ENCODE measurements at places on chromosomes 1 and 21. TPM values are rescaled to one million over a fixed set of nuclear protein-coding genes. Genes with fewer than 3 reads are reported as not detected.

GRCh38 chr1:204102739-204103430, 30.0 kb downstream of the SOX13 start:
- peak; percentile 20 for DNase-seq

DNA sequence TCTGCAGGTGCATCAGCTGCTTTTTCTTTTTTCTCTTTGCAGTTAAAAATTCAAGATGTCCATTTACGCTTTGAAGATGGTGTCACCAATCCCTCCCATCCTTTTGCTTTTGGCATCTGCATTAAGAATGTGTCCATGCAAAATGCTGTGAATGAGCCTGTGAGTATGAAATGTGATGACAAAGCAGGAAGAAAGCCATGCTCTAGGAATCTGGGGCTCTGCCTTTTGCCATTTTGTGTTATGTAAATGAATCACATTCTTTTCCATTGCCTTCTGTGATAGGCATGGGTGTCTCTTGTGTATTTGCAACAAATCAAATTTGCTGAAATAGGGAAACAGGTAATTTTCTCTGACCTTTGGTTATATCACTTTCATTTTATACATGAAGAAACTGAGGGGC, 19.4 kb downstream of the VPS13D start:
- DNase-seq, result peak; percentile 30

- peak; percentile 86 for DNase-seq
These were observed 15.6 kb upstream of the SRP9 start for GRCh38 chr1:225762002-225762441.

DNA sequence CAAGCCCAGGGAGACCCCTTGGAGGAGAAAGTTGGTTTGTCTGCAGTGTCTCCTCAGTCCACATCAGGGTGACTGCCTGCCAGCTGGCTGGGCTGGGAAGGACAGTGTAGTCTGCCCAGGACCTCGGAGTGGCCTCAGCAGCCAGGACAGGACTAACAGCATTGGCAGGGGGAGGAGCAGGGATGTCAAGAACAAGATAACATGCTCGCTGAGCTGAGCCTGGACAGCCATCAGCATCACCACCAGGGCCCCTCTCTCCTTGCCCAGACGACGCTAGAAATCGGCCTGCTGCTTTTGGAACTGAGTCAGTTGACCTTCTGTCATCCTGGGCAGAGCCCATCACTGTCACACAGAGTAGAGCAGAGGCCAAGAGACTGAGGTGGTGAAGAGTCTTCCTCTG, 83.6 kb upstream of the CNTN2 start:
- DNase-seq, result no peak

- DNase-seq, result peak; percentile 41
These were observed 207.8 kb downstream of the SIPA1L2 start for GRCh38 chr1:232422098-232422497.

- DNase-seq, result no peak
These were observed 8.2 kb downstream of the MATN1 start for GRCh38 chr1:30715216-30715615.

DNA sequence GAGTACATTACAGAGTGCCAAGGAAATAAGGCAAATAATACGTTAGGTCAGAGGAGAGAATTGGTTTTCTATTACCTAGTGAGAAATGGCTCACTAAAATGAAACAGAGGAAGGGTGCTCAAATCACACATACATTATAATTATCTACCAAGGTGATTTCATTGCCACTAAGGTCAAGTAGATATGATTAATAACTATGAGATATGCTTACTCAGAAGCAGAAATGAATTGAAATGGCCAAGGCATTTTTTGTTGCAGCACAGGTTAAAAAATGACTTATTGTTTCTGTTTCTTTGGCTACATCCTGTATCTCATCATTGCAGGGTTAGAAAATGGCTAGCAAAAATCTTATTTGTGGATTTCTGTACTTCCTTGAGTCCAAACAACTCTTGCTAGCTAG, 154.5 kb upstream of the GORAB start:
- DNase-seq, result no peak

DNA sequence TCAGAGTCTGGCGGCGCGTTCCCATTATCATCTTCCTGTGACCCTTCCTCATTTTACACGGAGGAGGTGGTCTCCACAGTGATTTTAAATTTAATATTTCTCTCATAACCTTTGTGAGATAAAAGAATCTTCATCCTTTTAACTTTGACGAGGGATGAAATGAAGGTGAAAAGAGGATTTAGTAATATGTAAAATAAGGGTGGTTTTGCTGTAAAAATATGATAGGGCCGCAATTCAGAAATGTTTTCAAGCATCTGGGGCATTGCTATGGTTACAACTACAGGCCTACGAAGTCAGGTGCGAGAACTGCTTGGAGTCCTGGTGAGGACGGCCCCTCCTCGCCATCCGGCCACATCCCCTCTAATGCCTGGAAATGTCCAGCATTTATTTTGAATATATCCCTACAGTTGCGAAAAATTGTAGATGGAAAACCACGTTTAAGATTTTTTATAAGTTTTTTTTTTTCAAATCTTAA, 422 bp upstream of the RSBN1 start:
- no peak for DNase-seq

GRCh38 chr1:17423781-17424245, 15.7 kb downstream of the RCC2 start:
- DNase-seq, result no peak

- peak; percentile 74 for DNase-seq
These were observed 1.6 kb upstream of the PIGK start for GRCh38 chr1:77220687-77221463.

- peak; percentile 74 for DNase-seq
These were observed at the start of gene DNALI1 for GRCh38 chr1:37556712-37557196. DNALI1 (plus strand) TSS chr1:37556940; CDS start chr1:37556995, 55 bp downstream.

GRCh38 chr1:23424293-23425192, at the start of gene TCEA3:
TCEA3 (minus strand) TSS chr1:23424748; CDS start chr1:23424633, 115 bp downstream.
- peak; percentile 35 for DNase-seq

DNA sequence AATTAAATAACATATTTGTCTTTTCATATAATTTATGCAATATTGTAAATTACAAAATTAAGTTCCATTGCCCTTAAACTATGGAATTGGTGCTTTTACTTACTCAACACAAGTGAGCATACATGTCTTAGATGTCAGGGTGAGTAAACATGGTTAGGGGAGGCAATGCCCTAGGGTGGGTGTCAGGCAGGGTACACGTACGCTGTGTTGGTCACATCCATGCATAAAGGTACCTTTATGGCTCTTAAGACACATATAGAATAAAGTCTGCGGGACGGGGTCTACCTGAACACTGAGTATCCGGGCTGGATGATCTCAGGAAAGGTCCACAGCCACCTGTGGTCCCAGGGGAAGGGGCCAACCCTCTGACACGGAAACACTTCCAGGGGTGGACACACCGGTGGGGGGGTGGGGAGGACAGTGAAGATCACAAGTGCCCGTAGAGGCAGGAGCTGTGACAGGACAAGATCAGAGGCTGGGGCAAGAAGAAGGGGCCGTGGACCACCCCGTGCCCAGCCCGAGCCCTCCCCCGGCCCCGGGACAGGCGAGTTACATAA, 720 bp downstream of the LIN9 start:
- DNase-seq, result no peak

- no peak for DNase-seq
These were observed 37.4 kb upstream of the ERRFI1 start for GRCh38 chr1:8063298-8064036.

- DNase-seq, result no peak
These were observed 23.1 kb upstream of the PTAFR start for GRCh38 chr1:28199328-28200233.

DNA sequence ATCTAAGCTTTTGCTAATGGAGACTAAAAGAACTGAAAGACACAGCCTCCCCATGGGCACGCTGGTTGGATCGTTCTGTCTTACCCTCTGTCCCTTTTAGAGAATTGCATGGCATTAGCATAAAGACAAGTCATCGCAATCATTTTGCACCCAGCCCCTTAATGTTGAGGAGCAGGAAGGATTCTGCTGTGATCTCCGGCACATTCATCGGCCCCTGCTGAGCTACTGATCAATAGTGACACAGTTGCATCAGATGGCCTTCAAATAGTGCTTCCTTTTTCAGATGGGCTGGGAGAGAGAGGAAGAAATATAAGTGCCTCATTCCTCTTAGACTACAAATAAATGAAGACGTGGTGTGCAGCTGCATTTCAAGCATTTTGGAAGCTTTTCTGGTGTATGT, 75.4 kb downstream of the NOS1AP start:
- DNase-seq, result no peak

GRCh38 chr1:99677416-99677815, 31.5 kb downstream of the PALMD start:
- no peak for DNase-seq

GRCh38 chr1:200364831-200365230, 45.0 kb downstream of the ZNF281 start:
- peak; percentile 68 for DNase-seq

GRCh38 chr1:166814611-166815010, 24.7 kb upstream of the POGK start:
- peak; percentile 68 for DNase-seq

DNA sequence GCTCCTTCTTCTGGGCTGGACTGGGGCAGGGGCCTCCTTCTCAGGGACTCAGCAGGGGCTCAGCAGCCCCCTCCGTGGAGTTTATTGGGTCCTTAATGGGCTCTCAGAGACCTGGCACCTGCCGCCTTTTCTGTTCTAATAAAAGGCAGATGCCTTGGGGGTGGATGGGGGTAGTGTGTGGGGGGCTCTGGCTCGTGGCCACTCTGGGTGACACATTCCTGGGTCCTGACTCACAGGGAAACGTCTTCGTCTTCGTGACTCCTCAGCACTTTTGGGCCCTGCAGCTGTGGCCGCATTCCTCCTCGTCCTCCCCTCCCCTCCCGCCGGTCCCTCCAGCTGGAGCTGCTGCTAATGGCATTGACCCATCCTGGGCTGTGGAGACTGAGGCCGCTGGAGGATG, 107.8 kb upstream of the WNT4 start:
- DNase-seq, result no peak

GRCh38 chr1:40932006-40932405, 47.5 kb upstream of the CTPS1 start:
- no peak for DNase-seq

DNA sequence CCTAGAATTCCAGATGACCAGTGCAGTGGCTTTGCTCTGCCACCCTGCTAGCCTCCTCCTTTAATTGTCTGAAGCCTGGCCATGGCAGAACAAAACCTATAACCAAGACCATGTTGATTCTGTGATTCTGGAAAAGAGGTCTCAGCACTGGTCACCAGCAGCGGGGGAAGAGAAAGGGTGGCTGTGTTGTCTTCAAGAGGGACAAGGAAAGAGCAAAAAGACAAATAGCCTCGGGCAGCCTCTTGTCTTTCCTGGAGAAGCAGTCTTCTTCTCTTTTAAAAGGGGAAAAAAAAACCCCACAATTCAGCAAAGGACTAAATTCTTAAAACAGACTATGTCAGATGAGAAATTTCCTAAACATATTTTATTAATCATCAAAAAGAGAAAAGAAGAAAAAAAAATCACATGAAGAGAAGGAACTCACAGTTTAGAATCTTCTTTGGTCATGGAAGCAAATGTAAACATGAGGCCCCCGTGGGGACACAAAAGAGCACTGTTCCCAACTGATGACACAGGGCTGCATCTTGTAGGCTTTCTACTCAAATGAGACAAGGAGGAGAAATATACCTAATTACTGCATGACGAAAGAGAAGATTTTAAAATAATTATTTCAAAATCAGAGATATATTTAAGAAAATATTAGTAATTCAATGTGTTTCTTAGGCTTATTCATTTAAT, 36.3 kb upstream of the RAP1GAP start:
- DNase-seq, result no peak

- DNase-seq, result no peak
These were observed 4.1 kb downstream of the SAMSN1 start for GRCh38 chr21:14541841-14542490.

DNA sequence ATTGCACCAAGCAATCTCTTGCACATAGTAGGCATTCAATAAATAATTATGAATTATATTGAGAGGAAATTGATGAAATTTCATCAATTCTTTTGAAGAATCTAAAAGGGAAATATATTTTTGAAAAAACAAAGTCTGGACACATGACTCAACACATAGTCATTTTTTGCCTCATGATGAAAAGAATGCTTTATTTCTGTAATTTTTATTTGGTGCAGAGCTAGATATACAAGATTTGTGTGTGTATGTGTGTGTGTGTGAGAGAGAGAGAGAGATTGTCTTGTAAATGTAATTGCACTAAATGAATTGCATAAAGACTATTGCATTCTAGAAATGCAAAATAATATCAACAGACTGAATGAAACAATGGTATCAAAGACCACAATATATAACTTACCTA, 206.2 kb upstream of the C1orf87 start:
- DNase-seq, result peak; percentile 41

- no peak for DNase-seq
These were observed 22.5 kb downstream of the NSUN4 start for GRCh38 chr1:46363121-46363520.

GRCh38 chr21:25462517-25462971, 144.7 kb downstream of the MRPL39 start:
- no peak for DNase-seq

Gene LGR6
- total RNA-seq, result 0.27 TPM

Gene PROX1
- total RNA-seq, result 4.8 TPM

Gene SLAMF7
- total RNA-seq, result 0.32 TPM

Gene ELF3
- 2.9 TPM for total RNA-seq

Gene SMCP
- total RNA-seq, result not detected

Gene C1orf141
- total RNA-seq, result not detected

Gene PIGR
- total RNA-seq, result not detected

Gene AMY1B
- total RNA-seq, result not detected

Gene RIMKLA
- total RNA-seq, result 0.12 TPM

Gene ARTN
- total RNA-seq, result 1.2 TPM

Gene SGIP1
- 4.4 TPM for total RNA-seq

All from astrocyte (in vitro differentiated cells and primary cell).